GOT3 (cell line): ENCODE measurements at places on chromosomes 6 and 20.

- DNase-seq: no peak
These were observed 139.4 kb upstream of the GLP1R start for GRCh38 chr6:38909015-38909730.

DNA sequence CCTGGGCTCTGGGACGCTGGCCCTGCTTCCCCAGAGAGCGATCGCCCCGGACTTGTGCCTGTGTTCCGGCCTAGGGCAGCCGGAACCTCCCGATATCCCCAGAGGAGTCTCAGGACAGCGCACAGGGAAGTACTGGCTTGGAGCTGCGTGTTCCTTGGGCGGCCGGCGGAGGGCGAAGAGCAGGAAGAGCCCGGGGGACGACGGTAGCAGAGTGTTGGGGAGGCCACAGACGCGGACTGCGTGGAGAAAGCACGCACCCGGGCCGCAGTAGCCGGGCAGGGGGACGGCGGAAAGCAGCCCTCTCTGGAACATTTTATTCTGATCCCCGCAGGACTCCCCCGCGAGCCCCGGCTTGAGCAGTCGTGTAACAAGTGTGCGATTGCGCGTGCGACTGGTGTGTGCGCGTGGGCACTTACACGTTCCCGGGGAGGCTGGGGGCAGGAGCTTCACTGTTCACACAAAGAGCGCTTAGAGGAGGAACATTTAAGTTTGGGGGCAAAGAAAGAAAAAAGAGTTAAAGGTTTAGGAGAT lies 36.1 kb downstream of the NCR2 start:
- DNase-seq: no peak

- no peak for DNase-seq
These were observed 294.9 kb upstream of the MARCKS start for GRCh38 chr6:113562248-113562647.

DNA sequence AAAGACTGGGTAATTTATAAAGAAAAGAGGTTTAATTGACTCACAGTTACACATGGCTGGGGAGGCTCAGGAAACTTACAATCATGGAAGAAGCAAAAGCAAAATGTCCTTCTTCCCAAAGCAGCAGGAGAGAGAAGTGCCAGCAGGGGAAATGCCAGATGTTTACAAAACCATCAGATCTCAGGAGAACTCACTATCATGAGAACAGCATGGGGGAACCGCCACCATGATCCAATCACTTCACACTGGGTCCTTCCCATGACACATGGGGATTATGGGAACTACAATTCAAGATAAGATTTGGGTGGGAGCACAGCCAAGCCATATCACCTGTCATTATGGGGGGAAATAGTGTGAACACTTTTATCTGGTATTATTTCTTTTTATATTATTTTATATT lies 557.2 kb downstream of the EYS start:
- DNase-seq: no peak

- no peak for DNase-seq
These were observed 57.3 kb downstream of the OPRM1 start for GRCh38 chr6:154096316-154096715.

DNA sequence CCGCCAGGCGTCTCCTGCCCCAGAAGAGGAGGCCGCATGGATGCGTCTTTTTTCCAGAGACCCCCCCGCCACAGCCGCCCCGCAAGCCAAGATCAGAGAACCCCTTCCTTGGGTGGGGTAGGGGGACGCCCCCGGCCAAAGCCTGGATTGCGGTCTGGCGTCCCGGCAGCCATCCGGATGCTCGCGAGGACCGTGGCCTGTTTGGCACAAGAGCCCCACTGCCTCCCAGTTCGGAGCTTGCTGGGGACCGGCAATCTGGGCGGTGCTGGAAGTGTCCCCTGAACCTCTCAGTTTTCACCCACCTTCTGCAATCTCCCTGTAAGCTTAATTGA lies 924 bp downstream of the FAM162B start:
- DNase-seq: no peak

DNA sequence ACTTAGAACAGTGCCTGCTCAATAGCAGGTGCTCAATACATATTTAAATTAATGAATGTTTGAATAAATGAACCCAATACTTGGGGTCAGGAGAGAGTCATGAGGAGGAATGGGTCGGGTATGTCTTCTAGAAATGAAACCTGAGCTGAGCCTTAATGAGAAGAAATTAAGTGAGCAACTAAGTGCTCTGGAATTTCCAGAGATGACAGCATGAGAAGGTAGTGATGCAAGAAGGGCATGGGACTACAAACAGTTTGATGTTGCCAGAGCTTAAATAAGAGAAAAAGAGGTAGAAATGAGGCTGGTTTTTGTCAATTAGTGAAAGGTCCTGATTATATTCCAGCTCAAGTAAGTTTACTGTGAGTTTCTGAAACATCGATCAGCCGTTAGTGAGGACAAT lies 82.9 kb downstream of the PDE10A start:
- DNase-seq: no peak

DNA sequence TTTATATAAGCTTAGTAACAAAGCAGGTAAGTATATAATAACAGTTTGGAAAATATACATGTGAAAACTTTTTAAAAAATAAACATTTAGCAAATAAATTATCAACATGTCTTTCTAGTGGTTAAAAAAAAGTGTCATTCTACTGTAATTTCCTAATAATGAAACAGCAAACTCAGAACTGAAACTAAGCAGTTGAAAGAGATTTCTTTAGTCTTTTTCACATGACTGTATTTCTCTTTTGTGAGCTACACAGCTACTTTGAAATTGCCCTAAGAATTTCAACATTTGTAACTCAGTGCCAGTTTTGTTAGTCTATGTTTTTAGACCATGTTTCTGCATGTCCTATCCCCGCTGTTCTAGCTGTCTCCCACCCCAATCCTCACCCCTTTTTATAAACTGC lies 28.4 kb upstream of the SDHAF4 start:
- DNase-seq: no peak

DNA sequence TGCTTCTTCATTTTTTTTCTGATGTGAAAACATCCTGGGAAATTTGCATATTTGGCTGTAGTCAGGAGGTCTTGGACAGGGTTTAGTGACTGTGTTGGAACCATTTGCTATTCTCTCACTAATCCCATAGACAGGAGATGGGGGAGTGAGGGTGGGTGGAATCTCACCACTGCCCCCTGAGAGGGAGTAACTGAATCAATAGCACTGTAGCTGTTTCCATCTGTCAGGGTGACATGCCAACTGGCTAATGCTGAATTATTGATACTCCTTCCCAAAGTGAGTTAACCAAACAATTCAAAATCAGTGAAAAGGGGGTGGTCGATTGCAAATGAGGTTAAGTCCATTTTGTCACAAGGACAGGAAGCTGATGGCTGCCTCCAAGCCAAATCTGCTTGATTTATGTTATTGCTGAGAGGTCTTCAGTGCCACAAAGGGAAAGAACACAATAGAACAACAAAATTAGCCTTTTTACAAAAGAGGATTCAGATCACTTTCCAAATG lies 55.1 kb upstream of the B3GAT2 start:
- DNase-seq: no peak

DNA sequence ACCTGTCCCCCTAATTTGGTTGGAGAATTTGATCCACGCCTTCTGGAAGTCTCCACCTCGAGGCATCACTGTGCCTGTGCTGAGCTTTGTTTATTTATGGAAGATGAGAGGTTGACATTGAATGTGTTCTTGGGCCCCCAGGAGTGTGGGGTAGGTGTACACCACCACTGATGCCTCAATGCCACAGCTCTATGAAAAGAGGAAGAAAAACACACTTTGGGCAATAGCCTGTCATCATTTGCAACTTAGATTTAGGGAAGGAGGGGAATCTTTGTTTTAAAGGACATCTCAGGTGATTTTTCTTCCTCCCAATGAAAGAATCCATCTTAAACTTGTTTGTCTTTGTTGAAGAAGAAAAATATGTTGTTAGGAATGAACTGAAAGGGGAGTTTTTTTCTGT lies 42.6 kb downstream of the TBC1D7 start:
- no peak for DNase-seq

GRCh38 chr6:31661262-31662123 lies 915 bp upstream of the C6orf47 start:
- no peak for DNase-seq

GRCh38 chr20:35432430-35432735 lies 5.6 kb downstream of the GDF5 start:
- no peak for DNase-seq

DNA sequence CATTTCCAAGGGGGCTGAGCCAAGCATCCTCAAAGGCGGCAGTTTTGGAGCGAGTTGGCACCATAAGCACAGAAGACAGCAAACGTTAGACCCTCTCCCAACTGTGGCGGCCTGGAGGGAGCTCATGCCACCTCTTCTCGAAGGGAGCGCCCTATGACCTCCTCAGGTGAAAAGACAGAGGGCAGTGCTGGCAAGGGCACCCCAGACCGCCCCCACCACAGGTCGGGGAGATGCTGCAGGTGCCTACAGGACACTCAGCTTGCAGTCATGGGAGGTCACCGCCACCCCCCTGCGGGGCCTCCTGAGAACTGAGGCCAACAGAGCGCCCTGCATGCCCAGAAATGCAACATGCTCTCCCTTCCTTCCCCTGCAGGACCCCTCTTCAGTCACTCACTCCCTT lies 45.1 kb upstream of the BHLHE23 start:
- DNase-seq: no peak

DNA sequence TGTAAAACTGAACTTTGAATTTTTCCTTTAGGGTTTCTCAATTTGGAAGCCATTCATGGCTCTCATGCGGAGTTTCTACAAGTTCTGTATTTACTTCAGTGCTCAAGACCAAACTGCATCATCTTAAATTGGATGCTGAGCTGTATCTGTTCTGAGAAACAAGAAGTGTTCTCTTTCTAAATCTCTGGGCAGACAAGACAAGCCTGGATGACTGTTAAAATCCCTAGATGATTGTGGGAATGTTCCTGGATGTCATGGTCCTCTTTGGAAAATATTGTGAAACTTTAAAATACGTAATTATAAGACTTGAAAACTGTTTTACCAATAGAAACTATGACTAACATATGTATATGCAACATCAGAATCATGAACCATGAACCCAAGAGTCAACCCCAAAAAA lies 6.2 kb upstream of the GCM1 start:
- no peak for DNase-seq

GRCh38 chr20:12414446-12415274 lies 497.0 kb downstream of the BTBD3 start:
- DNase-seq: no peak

DNA sequence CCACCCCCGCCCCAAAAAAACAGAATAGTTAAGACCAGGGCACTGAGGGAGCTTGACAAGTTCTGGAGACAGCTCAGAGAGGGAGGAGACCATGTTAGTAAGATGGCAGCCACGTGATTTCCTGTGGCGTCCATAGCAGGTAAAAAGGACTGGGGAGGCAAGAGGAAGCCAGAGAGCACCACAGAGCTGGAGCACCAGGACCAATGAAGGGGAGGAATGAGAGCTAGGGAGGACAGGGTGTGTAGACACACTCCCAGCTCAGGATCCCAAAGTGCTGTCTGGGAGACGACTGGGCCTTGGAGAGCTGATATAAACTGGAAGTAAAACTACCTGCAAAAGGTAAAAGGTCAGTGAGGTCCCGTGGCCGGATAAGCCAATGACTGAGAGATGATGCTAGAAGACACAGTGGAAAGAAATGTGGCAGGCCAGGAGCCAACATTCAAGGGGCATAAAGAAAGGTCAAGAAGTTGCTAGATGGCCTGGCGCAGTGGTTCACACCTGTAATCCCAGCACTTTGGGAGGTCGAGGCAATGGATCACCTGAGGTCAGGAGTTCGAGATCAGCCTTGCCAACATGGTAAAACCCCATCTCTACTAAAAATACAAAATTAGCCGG lies 39.0 kb downstream of the SLC23A2 start:
- no peak for DNase-seq

GRCh38 chr6:111980143-111980542 lies 73.8 kb upstream of the CCN6 start:
- DNase-seq: no peak
